ENCODE measurements at places on chromosomes 2 and 18.
A peak's percentile ranks its signal among the peaks of the same experiment; 100 is the strongest.

DNA sequence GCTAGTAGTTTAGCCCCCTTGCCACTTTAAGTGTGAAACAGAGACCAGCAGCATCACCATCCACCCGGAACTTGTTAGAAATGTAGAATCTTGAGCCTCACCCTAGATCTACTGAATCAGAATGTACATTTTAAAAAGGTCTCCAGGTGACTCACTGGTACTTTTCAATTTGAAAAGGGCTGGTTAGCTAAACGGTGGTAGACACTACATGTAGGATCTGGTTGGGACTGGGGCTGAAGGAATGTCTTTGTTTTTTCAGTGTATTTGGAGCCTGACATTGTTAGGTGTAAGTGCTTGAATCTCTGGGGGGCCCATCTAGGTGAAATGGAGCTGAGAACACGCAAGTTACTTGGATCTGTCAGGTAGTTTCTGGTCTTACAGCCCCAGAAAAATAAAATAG, 44.0 kb upstream of the XPO1 start:
- no peak for DNase-seq

- peak; percentile 62 for DNase-seq
Measured at GRCh38 chr2:201847481-201847880, 41.1 kb downstream of the CDK15 start.

DNA sequence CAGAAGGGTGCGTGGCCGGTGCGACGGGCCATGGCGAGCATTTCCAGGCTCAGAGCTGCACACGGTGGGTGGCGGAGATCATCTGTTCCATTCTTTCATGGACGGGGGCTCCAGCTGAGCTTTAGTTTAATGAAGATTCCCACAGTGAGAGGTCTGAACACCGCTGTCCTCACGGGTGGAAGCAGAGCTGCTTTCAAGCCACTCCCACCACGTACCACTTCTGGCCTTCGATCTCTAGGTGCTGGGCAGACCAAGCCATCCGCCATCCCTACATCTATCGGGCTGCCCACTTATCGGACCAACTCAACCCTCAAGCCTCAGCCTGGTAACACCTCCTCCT, 18.5 kb downstream of the GPR35 start:
- no peak for DNase-seq

DNA sequence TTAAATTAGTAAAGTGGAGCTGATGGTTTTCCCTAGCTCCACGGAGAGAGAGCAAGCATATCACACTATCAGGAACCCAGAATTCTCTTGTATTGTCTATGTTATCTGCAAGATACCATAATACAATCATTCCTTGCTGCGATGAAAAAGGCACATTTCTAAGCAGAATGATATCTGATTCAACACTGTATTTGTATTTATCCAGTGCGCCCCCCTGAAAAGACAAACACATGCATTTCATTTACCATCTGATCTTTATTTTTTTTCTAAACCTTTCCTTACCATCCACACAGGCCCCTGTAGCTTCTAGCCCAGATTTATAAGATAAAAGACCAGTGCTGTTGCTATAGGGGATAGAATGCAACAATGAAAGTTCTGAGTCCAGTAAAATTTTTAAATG, 420.6 kb downstream of the TDRD15 start:
- no peak for DNase-seq

DNA sequence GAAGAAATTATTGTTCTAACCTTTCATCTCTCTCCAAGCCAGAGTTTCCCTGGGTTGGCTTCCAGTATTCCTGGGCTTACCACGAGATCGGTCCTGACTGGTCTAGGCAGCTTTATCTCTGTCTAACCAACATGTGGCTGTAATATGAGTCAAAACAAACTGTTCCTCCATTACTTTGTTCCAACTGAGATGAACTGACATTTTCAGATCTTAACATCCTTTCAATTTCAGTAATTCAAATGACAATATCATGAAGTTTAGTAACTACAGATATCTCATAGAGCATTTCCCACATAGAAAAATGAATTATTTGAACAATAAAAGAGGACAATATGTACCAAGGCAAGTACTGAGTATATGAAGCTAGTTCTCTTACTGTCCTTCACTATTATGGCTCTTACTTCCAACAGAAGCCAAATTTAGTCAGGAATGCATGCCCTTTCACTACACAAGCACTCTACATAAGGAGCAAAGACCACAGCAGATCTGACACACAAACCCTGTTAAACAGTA, 15.5 kb downstream of the SLC25A12 start:
- peak; percentile 46 for DNase-seq

DNA sequence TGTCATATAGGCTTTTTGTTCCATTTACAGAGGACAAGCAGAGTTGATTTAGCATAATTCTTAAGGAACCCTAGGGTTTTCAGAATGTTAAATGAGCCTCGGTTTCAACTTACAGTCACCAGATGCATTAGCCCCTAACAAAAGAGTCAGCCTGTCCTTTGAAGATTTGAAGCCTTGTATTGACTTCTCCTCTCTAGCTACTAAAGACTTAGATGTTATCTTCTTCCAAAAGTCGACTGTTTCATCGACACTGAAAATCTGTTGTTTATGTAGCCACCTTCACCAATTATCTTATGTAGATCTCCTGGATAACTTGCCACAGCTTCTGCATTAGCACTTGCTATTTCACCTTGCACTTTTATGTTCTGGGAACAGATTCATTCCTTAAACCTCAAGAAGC, 31.6 kb upstream of the SOX11 start:
- DNase-seq, result no peak

- DNase-seq, result no peak
Measured at GRCh38 chr2:191314697-191315364, 69.6 kb downstream of the MYO1B start.

- DNase-seq, result no peak
Measured at GRCh38 chr2:237742614-237743013, 56.0 kb upstream of the RBM44 start.

- DNase-seq, result peak; percentile 28
Measured at GRCh38 chr2:207561386-207562080, 31.8 kb downstream of the CREB1 start.

DNA sequence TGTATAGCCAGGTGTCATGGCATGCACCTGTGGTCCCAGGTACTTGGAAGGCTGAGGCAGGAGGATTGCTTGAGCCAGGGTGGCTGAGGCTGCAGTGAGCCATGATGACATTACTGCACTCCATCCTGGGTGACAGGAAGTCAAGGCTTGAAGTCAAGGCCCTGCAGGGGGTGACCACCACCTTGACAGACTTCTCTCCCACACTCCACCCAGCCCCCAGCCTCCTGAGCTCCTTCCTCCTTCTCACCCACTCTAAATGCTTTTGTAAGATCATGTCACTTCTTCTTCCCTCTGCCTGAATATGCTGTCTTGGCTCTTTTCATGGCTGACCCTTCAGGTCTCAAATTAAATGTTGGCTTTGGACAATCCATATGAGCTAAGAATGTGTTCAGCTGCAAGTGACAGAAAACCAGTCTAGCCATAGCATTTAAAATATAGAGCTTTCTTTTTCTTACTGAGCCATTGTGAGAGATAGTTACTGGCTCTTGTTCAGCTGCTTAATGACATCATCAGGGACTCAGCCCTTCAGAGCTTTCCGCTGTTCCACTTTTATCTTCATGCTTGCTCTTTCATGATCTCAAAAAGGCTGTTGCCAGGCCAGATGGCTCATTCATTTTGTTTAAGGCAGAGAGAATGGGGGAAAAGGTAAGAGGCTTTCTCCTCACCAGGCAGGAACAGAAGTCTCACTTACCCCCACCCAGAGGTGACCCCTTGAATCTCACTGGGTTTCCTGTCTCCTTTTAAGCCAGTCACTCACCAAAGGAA, 36.7 kb upstream of the TTC39C start:
- no peak for DNase-seq

- no peak for DNase-seq
Measured at GRCh38 chr2:48419884-48420511, 110.0 kb upstream of the STON1 start.

GRCh38 chr2:101125808-101126207, 25.4 kb downstream of the TBC1D8 start:
- DNase-seq, result no peak

- DNase-seq, result no peak
Measured at GRCh38 chr18:48066225-48066652, 135.8 kb upstream of the SMAD2 start.

GRCh38 chr2:153431114-153431513, 47.4 kb downstream of the RPRM start:
- DNase-seq, result no peak

- no peak for DNase-seq
Measured at GRCh38 chr2:118761771-118762170, 85.7 kb downstream of the EN1 start.

- peak; percentile 90 for DNase-seq
Measured at GRCh38 chr2:237259201-237259600, 154.8 kb downstream of the COL6A3 start.

- peak; percentile 41 for DNase-seq
Measured at GRCh38 chr2:72137498-72138010, 10.1 kb downstream of the CYP26B1 start.

GRCh38 chr18:66638856-66639629, 35.2 kb upstream of the CDH19 start:
- no peak for DNase-seq

- no peak for DNase-seq
Measured at GRCh38 chr2:33458248-33458819, 18.1 kb upstream of the RASGRP3 start.

- peak; percentile 67 for DNase-seq
Measured at GRCh38 chr2:38509314-38509946, 93.3 kb downstream of the HNRNPLL start.

- no peak for DNase-seq
Measured at GRCh38 chr18:13610555-13611141, 115.7 kb downstream of the FAM210A start.

GRCh38 chr2:152594792-152595191, 122.5 kb downstream of the PRPF40A start:
- no peak for DNase-seq

DNA sequence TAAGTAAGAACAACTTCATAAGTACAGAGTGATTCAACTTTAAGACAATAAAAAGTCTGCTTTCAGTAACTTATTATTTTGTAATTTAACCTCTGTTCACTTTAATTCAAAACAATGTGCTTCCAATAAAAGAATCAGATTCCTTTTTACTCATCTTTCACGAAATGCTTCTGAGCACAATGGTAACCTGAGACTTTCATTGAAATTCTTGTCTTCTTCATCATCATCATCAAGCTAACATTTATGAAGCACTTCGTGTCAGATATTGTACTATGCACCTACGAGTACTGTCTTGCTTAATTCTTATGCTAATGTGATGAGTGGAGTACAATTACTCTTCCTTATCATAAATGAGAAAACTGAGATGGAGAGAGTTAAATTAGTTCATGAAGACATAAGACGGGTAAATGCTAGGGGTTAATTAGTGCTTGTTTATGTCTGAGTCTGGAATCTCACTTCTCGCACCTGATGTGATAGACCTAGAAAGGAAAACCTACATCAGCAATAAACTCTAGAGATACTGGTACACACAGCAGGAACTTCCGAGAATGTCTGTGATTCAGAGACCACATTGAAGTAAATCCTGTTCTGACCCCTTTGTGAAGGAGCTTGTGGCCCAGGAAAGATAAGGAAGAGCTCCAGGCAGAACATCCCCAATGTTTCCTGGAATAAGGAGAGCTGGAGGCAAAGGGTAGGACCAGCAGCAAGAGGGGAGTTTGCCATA, 227.6 kb upstream of the ETAA1 start:
- peak; percentile 38 for DNase-seq

GRCh38 chr2:159179696-159180095, 106.8 kb downstream of the WDSUB1 start:
- no peak for DNase-seq

GRCh38 chr2:217225596-217225995, 365.7 kb upstream of the TNP1 start:
- DNase-seq, result no peak

DNA sequence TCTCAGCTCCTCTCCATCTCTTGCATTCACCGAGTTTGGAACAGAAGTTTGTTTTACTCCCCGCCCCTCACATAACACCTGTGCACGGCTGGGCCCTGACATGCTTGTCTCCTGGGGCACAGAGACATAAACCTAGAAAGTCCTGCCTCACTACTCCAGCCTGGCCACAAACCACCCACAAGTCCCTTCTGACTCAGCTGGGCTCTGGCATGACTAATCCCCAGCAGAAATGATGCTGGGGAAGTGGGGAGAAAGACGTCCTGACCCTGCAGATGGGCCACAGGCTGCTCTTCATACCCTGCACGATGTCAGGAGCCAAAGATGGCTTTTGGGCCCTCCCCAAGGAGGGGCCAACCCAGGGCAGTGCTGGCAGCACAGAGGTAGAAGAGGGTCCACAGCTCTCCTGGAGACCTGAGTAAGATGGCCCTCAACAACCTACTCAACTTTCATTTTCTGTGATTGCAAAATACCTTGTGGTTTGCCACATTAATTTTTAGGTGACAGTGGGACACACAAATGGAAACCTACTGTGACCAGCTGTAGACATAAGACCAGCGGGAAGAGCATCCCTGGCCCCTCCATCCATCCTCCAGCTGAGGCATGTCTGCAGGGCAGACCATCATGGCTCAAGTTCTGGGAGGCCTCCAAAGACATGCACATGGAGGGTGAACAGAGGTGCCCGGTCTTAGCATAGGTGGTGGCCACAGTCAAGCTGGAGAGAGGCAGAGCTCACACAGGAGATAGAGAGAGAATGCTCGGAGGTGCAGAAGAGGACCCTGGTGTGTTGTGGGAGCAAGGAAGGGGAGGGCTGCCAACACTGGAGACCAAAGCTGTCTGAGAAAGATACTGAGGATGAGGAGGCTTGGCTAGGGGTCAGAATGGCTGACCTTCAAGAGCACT, 40.0 kb downstream of the DNMT3A start:
- peak; percentile 82 for DNase-seq

- peak; percentile 5 for DNase-seq
Measured at GRCh38 chr2:182435754-182436153, 8.9 kb upstream of the PDE1A start.

DNA sequence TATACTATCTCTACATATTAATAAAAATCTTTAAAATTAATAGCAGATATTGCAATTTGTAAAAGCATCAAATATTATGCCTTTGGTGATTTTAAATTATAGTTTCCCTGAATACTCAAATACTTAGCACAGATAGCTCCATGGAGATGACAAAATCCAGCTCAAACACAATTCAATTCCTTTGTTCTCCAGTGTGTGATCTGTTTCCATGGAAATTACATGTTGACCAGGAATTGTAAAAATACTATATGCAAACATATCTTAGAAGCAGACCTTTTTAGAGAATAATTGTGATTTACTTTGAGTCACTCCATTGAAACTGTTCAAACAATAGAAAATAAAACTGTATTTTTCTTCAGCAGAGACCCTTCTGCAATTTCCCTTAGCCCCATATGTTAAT, 68.3 kb downstream of the FAM161A start:
- DNase-seq, result no peak

- DNase-seq, result peak; percentile 86
Measured at GRCh38 chr2:36455788-36456187, 100.2 kb downstream of the CRIM1 start.

- DNase-seq, result no peak
Measured at GRCh38 chr2:3254442-3254941, 123.1 kb downstream of the EIPR1 start.
